ENCODE measurements at places on chromosomes 3 and 15.

DNA sequence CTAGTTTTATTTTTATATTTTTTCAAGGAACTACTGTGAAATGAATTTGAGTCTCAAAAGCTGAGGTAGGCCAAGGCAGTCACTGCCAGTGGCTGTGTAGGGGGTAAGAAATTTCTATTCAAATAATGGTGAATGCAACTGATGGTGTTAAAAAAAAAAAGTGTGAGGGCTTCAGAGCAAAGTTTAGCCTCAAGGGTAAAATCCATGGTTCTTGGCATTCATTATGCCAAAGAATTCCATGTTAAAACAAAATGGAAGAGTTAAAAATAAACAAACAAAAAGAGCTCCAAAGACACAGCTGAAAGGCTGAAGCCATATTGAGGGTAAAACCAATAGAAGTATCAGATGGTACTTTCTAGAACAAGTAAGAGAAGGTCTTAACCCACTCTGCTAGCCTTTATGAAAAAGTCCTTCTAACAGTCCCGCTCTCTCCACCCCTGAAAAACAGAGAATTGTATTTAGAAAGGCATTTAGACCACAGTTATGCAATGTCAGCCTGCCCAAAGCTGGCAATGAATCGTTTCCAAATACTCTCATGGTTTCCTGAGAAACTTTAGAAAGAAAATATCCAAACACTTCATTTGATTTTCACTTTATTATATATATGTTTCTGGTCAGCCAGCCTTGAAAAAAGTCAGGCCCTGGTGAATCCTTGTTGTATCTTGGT lies 158.4 kb upstream of the GMNC start:
- no peak for DNase-seq

DNA sequence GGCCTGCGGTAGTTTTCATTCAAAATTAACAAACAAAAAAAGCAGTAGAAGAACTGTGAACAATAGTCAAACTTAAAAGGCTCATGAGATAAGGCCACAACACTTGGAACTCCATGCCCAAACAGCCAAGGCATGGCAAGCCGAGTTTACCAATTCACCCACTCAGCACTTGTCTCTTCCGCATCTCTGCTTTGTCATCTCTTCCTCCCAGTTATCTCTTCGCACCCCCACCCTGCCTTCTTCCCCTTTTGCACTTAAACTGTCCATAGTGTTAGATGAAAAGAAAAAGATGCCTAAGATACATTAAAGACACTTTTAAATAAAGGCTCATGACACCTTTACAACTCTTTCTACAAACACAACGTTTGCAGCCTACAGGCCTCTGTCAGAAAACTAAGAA lies 11.1 kb downstream of the TLE3 start:
- no peak for DNase-seq

GRCh38 chr15:79219393-79220056 lies 63.0 kb upstream of the ANKRD34C start:
- DNase-seq, result no peak

DNA sequence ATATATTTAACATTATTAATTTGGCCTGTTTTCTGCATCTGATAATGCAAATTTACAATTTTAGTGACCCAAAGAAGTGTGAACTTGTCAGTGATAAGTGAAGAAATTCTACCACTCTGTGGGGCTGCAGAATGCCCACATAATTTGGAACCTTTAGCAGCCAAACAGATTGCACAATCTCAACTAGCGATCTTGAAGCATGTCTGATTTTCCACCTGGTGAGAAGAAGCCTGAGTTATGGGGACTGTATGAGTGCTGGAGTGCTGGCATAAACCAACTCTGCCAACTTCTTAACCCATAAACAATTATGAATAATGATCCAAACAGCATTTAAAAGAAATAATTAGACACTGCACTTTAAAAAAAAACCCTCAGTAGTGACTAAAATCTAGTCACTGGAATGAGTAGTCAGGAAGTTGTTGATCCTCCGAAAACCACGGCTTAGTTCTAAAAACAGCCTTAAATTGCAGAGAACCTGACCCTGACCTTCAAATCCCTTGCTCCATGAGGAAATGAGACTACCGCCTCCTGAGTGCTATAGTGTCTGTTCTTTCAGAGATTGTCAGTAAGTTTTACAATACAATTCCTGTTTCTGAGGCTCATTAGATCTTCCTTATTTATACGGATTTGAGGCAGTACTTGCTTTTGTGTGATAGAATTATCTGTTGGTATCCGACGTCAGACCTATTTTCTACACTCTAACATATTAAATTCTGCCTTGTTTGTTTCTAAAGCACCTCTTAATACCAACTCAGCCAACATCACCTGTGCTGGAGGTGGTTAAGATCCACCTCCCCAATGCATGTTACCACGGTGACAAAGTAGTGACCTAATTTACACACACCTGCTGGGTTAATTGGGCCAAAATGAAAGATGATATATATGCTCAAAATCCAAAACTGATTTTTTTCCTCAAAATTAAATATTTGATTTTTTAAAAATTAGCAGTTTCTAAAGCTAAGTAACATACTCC lies 267.7 kb downstream of the ZBTB20 start:
- peak; percentile 89 for DNase-seq

DNA sequence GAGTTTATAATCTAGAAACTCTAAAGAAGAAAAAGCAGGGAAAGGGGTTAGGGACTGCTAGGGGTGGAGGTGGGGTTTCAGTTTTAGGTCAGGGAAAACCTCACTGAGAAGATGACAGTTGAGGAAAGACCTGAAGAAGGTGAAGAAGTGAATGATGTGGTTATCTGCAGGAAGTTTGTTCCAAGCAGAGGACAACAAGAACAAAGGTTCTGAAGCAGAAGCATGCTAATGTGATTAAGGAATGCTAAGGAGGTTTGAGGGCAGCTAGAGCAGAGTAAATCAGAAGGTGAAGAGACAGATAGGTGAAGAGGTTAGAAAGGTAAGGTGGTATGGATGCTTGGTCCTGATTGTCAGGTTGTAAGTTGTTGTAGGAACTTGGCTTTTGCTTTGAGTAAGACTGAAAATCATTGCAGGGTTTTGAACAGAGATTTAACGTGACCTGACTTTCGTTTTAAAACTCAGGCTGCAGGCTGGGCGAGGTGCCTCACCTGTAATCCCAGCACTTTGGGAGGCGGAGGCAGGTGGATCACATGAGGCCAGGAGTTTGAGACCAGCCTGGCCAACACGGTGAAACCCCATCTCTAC lies 8.6 kb downstream of the OXSR1 start:
- DNase-seq, result no peak

- DNase-seq, result no peak
These were observed 201.3 kb upstream of the IGF1R start for GRCh38 chr15:98447069-98447468.

DNA sequence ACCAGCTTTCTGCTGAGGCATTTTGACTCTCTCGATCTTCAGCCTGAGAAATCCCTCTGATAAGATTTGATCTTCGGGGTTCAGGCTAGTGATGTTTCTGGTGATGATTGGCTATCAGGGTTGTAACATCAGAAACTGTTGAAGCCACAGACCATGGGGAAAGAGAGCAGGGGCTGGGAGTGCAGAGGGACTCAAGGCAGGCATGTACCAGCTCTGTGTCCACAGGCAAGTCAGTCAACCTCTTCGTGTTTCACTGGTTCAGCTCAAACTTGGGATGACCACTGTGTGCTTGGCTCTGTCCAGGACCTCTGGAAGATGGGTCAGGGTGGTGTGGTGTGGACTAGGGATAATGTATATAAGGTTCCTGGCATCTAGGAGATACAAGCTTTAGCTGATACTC lies 116.5 kb downstream of the EEFSEC start:
- no peak for DNase-seq

DNA sequence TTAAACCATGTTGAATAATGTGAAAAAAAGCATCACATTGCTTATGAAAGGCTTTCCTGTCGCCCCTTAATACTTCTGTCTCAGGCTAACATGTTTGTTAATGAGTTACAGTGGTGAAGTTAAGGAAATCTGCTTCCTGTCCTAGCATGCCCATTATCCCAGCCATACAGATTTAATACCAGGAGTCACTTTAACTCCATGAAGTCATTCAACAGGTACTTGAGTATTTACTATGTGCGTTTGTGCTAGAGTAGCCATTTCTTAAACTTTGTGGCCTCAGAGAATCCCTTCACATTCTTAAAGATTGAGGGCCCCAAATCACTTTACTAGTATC lies 10.1 kb upstream of the SETD5 start:
- DNase-seq, result no peak

DNA sequence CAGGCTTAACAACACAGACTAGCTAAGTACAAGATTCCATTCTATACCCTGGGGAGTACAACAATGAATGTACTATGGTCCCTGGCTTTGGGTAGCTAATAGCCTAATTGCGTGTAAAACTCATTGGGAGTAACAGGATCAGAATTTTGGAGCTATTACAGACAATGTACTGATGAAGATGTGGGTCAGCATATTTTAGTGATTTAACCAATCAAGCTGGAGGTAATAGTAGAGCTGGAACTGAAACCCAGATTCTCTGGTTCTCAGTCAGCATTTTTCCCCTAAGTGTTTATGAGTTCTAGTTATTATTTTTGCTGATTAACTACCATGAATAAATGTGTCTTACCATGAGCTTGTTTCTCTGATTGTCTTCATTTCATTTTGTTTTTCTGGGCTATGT lies 578.7 kb downstream of the NLGN1 start:
- no peak for DNase-seq

GRCh38 chr3:38163841-38164642 lies 1.3 kb upstream of the OXSR1 start:
- no peak for DNase-seq

- no peak for DNase-seq
These were observed 2.4 kb downstream of the CIB1 start for GRCh38 chr15:90231028-90232017.

Measured in NCI-H2171 treated with DMSO at 0.1 percent for 48 hours (cell line).